ENCODE measurements at places on chromosomes 3 and 15.
A peak's percentile ranks its signal among the peaks of the same experiment; 100 is the strongest.

DNA sequence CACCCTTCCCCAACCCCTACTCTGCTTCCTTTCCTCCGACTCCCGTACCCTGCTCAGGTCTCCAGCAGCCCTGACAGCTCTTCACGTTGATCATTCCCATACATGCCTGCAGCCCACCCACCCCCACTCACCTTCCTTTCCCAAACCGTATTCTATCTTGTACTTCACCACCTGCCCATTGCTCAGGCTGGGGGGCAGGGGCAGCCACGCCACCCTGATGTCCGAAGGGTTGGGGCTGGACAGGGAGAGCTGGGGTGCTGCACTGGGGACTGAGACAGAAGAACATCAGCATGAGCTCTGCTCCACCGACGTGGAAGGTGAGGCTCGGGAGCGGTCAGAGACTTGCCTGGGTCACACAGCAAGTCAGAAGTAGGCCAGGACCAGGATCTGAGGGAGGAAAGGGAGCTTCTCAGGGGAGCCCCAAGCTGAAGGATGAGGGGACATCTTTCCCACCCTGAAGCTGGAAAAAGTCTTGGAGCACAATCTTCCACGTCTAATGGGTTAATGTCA, 16.5 kb upstream of the IGDCC3 start:
- DNase-seq = no peak

DNA sequence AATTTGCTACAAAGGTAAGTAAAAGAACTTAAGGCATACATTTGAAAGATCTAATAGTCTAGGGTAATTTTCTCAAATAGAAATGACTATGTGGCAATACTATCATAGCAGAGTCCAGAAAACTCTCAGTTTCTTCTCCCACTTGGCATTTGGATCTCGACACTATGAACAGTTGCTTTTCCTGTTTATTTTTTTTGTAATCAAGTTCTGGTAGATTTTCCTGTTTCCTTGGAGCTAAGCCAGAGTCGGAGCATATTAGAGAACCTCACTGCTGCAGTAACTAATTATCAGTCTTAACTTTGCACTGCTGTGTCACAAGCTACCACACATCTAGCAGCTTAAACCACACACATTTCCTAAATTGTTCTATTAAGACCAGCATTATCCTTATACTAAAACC, 44.9 kb upstream of the ZNF385D start:
- peak; percentile 21 for DNase-seq

DNA sequence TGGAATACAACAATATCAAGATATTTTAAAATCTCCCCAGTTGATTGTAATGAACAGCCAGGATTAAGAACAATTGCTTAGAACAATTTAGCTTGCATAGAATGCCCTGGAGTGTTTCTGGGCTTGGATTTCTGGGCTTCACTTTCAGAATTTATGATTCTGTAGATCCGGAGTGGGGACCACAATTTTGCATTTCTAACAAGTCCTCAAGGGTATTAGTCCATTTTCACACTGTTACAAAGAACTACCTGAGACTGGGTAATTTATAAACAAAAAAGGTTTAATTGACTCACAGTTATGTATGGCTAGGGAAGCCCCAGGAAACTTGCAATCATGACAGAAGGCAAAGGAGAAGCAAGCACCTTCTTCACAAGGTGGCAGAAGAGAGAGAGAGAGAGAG, 54.3 kb upstream of the MYRIP start:
- no peak for DNase-seq

GRCh38 chr3:152193673-152194267, 75.0 kb upstream of the MBNL1 start:
- DNase-seq = no peak

- DNase-seq = no peak
Measured at GRCh38 chr3:57423335-57423734, 120.8 kb downstream of the DNAH12 start.

GRCh38 chr3:28240441-28240840, 978 bp upstream of the CMC1 start:
- DNase-seq = peak; percentile 27

- DNase-seq = no peak
Measured at GRCh38 chr3:145170121-145170520, 990.9 kb downstream of the PLOD2 start.

DNA sequence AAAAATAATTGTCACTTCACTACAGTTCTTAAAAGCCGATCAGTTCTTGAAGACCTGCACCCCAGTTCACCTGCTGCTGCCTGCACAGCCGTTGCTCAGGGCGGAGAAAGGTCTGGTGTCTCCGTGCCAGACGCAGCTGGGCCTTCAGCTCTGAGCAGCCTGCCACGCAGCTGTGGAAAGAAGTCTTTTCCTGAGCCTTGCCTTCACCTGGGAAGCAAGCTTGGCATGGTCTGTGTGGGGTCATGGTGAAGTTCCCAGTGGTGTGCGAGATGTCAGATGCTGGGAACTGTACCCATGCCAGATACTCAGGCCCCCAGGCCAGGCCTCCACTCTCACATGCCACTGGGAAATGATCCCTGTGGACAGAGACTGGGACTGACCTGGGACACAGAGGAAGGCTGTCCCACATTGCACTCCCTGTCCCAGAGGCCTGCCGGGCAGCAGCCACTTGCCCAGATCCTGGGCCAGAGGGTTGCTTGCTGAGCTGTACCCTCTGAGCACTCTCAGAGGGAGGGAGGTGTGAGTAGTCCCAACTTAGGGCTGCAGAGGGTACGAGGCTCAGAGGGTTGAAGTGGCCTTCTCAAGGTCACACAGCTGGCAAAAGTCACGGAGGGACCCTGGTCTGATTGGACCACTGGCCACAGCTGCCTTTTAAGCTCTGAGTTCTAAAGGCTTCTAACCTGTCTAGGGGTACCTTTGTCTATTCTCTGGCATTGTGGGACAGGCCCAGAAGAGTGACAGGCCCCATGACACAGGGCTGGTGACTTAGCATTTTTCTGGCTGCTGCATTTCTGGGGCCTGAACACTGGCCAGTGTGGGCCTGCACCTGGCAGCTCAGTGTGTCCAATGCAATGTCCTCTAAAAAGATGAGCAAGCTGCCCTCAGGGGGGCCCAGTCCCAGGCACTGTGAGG, 55.4 kb downstream of the KLF13 start:
- no peak for DNase-seq

DNA sequence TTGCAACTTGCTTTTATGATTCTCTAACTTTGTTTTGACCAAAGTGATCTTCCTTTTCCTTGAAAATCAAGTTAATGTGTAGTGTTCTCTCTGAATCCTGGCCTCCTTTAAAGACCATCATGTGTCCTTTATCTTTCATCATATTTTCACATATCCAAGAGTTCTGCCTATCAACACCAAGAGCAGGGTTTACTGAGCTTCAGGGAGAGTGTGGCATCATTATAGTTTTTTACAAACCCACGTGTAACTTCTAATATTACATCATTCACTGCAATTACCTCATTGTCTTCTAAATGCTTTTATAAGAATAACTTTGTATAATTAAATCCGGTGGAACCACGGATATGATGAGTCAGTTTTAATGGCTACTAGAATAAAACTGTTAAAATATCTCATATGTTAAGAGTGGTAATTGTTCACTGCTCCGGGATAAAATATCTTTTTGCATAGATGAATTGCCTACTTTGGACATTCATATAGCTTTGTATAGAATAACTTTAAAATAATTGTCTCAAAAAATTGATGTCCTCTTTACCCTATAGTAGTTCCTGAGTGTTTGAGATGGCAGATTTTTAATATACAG, 248.8 kb upstream of the GRM7 start:
- no peak for DNase-seq

DNA sequence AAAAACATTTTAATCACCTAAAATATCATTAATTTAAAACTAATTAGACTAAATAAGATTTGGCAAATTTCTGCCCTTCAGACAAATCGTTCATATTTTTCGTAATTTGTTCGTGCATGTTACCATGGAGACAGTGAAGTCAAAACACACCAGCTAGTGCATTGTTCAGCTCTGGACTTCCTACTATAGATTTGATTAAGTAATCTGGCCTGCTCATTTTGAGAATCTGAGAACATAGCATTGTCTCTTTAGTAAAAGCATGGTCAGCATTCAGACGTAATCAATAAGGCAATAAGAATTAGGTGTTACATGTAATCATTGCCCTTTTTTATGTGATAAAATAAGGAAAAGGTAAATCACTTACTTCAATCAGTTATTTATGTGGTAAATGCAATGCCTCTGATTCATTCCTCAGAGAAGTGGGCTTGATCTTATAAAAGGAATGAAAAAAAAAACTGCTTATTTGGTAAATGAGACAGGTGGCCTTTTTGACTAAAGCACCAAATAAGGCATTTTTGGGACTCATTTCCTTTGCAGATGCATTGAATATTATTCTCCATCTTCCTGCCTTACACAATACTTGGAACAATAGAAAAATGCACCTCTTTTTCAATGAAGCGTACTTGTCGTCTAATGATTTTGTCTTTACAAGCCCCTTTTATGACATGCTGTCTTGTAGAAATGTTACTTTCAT, 84.5 kb upstream of the FNDC3B start:
- peak; percentile 55 for DNase-seq

GRCh38 chr3:7733933-7734332, 767.7 kb upstream of the LMCD1 start:
- DNase-seq = no peak

DNA sequence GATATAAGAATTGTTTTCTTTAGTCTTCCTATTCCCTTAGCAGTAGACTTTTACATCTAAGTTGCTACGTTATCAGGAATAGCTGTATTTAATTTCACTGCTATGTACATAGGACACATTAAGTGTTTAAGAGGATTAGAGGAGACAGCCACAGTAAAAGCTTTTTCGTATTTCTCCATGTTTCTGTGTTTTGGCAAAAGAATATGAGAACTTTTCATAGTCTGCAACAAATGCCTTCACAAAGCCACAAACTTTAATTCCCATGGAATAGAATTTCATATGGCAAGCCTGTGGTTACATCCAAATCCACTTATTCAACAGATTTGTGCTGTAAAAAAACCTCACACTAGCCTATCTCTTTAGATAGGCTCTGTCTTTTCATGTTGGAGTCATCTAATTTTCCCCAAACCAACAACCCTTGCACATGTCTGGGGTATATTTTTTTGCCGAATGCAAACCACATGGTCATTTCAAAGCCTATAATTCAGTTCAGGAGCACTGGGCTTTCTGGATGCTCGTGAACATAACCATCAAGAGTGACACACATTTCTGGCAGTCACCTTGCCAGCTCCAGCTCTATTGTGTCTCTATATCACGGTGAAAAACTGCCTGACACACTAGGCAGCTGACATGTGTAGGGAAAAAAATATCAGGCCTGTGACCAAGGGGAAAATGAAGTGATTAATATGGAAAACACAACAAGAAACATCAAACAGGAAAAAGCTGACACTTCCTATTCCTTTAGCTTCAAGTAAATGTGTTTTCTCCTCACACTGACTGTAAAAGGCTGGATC, 19.2 kb downstream of the PLD1 start:
- peak; percentile 54 for DNase-seq

GRCh38 chr3:62238431-62238830, 134.9 kb downstream of the FEZF2 start:
- peak; percentile 40 for DNase-seq

All from tongue (tissue), 3 donors.